Inflammatory macrophage treated with lipopolysaccharide for 1 hour (primary cell): ENCODE measurements at places on chromosomes 2 and 18.

- no peak for DNase-seq
These were observed 638.5 kb downstream of the CNTNAP5 start for GRCh38 chr2:124663645-124663997.

DNA sequence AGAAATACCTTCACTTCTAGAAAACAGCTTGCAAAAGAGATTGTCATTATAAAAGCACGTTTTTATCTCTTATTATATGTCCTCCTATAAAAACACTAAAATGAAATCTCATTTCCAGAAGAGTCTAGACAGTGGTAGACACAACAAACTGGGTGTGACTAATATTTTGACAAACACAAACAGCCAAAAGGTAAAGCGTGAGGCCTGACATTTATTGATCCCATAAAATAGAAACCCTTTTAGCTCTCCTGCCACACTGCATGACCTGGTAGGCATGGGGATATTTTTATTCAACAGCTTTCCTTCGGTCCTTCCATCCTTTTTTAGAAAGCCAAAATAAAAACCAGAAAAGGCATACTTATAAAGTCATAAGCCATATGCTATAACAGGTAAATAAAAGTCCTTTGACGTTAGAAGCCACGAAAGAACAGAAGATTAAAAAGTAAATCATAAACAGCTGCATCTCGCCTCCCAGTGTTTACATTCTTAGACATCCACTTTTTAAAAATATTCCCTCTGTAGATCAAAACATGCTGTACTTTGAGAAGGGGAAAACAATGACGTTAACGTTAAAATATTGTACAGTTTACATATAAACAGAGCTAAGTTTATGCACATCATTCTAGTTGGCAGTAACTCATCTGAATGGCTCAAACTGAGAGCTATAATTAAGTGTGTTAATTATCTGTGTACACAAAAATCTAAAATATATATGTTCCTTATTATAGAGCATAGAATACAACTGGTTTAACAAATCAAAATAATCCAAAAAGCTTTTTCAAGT lies 44.6 kb downstream of the IRS1 start:
- DNase-seq = no peak

DNA sequence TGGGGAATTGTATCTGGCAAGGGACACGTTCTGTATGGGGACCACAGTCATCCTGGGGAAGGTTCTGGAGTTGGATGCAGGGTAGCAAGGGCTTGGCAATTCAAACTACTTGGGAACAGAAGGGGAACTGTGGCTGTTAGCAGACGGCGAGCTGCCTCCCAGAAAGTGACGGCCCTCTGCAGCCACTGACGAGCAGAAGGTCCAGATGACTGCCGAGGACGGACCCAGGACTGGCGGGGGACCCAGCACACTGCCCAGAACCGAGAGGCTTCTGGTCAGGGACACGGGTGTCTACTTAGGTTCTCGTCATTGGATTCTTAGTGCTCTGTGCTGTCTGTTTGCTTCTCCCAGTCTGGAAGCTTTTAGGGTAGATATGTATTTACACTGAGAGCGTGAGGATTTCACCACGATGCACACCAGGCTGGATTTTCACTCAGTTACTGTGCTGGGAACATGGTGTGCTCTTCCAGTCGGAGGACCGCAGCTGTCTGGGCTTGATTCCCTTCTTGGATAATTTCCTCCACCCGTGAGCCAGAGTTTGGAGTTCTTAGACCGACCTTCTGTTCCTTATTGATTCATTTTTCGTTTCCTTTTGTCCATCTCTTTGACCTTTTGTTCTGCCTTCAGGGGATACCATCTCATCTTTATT lies 13.4 kb downstream of the GPR35 start:
- no peak for DNase-seq

- DNase-seq = no peak
These were observed 305.9 kb upstream of the SALL3 start for GRCh38 chr18:78673516-78674321.

DNA sequence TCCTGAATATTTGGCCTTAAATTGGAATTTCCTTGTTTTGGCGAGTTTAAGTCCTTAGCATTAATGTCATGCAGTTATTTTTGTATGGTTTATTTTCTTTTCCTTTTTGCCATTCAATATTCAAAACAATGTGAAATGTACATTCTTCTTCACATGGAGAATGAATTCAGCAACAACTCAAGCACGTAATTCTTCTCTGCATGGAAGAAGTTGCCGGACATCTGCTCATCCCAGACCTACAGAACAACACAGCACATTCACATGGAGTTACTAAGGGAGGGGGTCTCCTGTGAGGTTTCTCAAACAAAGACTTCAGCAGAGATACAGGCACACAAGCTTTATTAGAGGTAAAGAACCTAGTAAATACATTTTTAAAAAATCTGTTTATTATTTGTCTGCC lies 236.8 kb downstream of the SATB2 start:
- DNase-seq = no peak

DNA sequence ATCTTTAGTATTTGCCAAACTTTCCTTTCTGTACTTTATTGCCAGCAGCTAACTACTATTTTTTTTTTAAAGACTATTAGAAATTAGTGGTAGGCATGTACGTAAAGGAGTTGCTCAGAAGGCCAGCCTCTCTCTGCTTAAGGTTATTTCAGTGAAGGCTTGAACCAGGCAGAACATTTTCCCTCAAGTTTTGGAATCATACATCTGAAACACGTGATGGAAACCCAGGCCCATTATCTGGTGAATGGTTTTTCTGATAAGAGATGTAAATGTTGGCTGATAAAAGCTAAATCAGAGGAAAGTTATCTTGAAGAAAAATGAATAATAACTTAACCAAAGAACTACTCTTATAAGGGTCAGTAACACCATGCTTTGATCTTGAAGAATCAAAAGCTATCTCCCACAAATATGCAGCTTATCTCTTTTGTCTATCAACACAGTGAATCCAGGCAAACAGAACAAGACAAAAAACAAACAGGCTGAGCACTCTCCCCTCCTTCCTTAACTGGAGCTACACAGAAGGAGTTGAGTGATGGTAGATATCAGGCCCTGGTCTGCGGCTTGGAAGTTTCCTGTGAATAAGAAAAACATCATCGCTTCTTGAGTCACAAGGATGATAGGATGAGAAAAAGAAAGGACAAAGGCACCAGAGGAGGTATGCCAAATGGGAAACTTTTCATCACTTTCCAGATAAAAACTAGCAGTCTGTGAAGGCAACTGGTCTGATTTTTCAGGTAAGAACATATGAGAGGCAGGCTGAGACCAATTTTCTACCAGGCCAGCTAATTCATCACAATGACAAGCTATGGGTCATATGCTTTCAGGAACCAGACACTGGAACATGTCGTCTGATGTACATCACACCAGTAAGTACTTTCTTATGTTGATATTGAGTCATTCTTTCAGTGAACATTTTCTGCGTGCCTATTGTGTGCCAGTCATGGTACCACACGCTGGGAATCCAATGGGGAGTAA lies 88.4 kb upstream of the STK17B start:
- DNase-seq = no peak

GRCh38 chr18:22694954-22695353 lies 238.2 kb upstream of the RBBP8 start:
- DNase-seq = no peak

GRCh38 chr2:29307519-29307918 lies 192.3 kb downstream of the CLIP4 start:
- DNase-seq = no peak

DNA sequence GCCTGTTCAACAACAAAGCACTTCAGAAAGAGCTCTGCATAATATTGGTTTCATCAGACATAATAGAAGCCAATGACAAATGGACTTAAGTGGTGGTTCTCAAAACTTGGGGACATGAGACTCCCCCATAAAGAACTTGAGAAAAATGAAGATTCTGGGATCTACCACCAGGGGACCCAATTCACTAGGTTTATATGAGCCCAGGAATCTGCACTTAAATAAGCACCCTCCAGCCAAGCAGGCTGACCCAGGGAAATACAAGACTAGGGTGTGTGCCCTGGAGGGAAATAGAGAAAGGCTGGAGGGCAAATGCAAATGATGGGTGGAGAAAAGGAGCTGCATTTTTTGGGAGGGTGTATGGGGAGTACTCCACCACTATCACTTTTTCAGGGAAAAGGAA lies 52.5 kb downstream of the SATB2 start:
- DNase-seq = peak; percentile 10

DNA sequence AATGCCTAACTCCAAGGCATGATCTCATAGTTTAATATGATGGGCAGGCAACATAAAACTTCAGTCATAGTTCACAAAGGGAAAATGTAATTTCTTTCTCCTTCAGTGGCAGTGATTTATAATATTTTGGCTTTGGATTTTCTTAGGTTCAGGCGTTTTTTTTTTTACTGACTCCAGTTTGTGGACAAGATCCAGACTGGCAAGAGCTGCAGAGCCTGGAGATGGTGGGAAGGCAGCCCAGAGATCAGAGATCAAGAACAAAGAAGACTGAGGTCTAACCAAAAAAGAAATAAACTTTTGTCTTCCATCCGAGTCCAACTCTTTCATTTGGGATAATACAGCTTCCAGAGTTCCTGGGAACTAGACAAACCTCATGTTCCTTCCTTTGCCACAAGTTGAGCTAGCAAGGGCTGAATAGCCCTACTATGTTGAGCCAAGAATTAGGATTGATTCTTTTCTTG lies 215.3 kb upstream of the SETBP1 start:
- DNase-seq = no peak

DNA sequence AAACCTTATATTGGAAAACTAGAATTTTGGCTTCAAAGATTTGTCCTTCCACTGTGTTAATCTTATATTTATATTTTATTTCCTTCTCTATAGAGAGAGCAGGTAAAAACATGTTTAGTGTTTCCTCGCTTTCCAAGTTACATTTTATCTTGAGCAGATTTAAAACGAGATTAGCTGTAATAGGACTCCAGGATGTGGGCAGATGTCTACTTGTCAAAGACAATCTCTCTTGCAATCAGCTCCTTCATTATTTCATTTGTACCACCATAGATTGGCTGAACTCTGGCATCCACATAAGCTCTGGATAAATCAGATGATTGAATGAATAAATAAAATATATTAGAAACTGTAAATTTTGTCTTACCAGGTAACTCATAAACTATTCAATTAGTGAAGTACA lies 17.5 kb upstream of the KANSL1L start:
- DNase-seq = no peak

DNA sequence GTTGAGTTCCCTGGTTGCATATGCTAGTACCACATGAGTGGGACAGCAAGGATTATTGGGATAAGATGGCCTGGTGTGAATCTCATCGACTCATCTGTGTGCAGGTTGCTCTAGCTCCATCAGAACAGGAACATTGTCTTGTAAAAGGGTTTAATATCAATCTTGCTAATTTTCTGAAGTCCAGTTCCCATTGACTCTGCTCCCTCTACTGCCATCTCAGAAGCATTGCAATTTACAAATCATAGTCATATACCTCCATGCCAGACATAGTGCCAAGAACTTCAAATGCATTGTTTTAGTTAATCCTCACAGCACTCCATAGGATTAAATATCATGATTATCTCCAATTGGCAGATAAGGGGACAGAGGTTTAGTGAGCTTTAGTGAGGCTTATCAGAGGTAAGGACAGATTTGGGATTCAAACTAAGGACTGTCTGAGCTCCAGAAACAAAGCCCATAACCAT lies 4.8 kb upstream of the STAT4 start:
- peak; percentile 39 for DNase-seq

DNA sequence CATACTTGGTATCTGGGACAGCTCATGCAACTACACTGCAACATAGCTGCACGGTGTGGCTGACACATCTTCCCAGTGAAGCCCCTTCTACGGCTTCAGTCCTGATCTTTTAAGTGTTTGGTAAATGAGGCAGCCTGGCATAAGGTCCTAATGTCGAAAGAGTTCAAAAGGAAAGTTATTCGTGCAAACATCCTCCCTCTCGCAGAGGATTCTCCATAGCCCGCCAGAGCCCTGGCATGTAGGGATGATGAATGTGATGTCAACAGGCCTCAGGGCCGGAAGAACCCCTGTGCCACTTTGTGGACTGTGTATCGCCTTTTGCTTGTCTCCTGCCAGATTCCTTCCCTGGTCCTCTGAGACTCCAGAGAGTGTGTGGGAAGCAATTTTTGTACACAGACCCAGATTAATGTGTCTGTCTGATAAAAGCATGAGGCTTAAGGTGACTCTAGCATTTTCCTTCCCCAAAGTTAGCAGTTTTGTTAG lies 88.5 kb downstream of the SOCS6 start:
- DNase-seq = no peak

DNA sequence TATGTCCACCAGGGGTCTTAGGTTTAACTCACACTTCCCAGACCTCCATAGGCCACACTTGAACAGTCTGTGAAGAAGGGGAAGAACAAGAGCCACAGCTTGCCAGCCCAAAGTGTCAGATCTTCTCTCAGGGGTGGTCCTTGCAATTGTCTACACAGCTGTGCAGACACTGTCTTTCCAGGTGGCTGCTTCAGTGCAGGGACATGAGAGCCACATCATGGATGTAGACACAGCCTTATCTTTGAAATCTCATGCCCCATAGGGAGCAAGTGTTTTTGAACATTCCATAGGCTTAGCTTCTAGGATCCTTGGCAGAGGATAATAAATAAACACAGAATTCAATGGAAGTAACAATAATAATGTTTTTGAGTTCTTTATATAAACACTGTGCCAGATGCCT lies 6.7 kb downstream of the ZNF407 start:
- no peak for DNase-seq

DNA sequence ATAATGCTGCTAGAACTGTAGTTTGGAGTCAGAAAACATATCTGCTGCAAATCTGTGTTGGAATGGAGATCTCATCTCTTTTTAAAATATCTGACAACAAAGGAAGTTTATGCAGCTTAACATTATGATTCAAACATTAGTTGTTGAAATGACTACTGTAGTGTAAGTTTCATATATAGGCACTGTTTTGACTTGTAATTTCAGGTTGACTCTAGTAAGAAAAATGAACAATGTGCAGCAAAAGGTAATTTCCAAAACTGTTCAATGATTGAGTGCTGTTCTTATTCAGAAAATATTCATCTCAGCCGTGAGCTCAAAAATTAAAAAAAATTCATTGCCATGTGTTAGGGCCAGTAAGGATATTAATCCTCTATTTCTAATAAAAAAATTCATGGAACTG lies 48.5 kb downstream of the CCDC138 start:
- no peak for DNase-seq

DNA sequence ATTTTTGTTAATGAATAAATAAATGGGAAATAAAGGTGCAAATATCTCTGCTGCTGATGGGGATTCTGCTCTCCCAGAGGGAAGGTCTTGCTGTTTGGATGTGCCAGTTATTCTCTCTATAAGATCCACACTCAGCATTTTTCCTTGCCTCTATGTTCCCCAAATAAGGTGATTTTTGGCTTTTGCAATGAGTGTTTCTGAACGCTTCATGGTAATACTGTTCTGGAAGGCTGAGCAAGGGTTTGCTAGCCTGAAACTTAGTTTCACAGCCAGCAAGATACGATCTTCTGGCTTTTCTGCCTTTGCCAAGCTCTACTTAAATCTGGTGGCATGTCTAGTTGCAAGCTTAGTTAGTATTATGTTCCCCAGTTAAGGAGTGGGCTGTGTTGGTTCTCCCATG lies 114.6 kb downstream of the LPIN1 start:
- DNase-seq = no peak
